ENCODE measurements at places on chromosomes 2 and 18.

- no peak for DNase-seq
These were observed 226.1 kb downstream of the DOK6 start for GRCh38 chr18:69626643-69627242.

- DNase-seq, result no peak
These were observed 3.4 kb downstream of the CCDC93 start for GRCh38 chr2:118010473-118010872.

- DNase-seq, result no peak
These were observed 145.2 kb upstream of the SYT4 start for GRCh38 chr18:43422518-43422917.

GRCh38 chr2:237923481-237924163, 43.2 kb upstream of the UBE2F start:
- DNase-seq, result peak; percentile 61

GRCh38 chr2:72973566-72974435, 56.5 kb downstream of the EMX1 start:
- DNase-seq, result peak; percentile 70

GRCh38 chr2:199216253-199216652, 241.5 kb downstream of the SATB2 start:
- DNase-seq, result no peak

DNA sequence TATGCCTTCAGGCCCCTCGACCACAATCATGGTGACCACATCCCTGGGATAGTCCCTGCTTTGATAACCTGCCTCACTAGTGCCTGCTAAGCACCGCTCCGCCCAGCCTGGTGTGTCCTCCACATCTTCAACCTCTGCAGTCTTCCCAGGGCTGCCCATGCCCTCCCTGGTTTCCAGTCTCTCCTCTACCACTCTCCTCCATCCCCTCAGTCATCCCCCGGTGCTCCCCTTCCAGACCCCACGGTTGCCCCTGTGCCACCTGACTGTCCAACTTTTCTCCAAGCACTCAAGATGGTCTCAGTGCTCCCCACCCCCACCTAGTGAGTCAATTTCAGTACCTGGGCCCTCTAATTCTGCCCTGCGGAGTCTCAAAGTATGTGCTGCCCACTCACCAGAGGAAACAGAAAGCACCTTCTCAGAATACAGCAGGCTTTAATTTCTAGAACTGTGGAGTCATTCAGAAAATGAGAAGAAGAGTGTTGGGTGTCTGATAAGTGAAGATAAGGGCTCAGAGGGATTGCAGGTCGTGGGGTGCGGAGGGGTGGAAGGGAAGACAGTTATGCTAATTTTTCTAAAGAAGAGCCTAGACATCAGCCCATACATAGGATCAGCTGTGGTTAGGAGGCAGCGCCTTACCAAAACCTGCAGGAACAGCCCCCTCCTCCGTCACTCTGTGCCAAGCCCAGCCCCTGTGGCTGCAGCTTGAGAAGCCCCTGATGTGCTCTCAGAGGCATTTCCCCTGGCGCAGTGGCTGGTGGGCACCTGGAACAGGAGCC, 53.6 kb upstream of the CAB39 start:
- no peak for DNase-seq

GRCh38 chr2:209074711-209075110, 349.1 kb upstream of the MAP2 start:
- DNase-seq, result no peak

GRCh38 chr18:55265130-55265675, 305.9 kb upstream of the CCDC68 start:
- no peak for DNase-seq

GRCh38 chr2:164960159-164960558, 4.8 kb upstream of the SLC38A11 start:
- no peak for DNase-seq

DNA sequence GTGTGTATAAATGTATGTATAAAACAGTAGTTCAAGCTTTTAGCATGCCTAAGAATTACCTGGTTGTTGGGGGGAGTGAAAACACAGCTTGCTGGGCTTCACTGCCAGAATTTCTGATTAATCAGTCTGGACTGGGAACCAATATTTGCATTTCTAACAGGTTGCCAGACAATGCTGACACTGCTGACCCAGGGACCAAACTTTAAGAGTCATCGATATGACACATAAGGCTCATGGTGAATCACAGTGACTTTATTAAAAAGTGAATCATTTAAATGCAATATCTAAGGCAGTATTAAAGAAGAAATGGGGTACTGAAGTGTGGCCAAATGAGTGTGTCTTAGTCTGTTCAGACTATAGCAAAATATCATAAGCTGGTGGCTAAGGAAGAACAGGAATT, 195.9 kb upstream of the DTNA start:
- DNase-seq, result no peak

DNA sequence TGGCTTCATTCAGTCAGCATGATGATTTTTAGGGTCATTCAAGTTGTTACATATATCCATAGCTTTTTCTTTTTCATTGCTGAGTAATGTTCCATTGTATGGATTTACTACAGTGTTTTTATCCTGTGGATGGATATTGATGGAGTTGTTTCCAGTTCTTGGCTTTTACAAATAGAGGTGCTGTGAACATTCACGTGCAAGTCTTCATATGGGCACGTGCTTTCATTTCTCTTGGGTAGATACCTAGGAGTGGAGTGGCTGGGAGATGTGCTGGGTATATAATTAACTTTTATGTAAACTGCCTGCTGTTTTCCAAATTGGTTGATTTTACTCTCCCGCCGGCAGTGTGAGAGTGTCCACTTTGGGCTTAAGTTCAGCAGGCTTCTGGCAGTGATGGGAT, 16.5 kb downstream of the AGAP1 start:
- DNase-seq, result no peak

DNA sequence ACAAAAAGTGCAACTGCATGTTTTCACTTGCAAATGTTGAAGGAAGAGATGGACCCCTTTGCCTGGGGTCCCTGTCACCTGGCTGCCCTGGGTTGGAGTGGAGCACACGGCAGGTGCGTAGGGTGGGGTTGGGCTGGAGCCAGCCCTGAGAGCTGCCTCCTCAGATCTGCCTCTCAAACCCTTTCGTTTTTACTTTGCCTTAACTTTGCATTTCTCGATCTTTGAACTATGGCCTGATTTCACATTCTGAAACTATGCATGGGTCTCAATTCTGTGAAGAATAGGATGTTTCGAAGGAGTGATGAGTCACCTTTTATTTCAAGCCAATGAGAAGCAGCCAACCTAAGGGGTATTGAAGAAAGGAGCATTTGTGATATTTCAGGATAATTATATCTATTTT, 132.8 kb downstream of the ACOXL start:
- DNase-seq, result no peak

- DNase-seq, result no peak
These were observed 13.1 kb downstream of the ASPRV1 start for GRCh38 chr2:69948032-69948962.

DNA sequence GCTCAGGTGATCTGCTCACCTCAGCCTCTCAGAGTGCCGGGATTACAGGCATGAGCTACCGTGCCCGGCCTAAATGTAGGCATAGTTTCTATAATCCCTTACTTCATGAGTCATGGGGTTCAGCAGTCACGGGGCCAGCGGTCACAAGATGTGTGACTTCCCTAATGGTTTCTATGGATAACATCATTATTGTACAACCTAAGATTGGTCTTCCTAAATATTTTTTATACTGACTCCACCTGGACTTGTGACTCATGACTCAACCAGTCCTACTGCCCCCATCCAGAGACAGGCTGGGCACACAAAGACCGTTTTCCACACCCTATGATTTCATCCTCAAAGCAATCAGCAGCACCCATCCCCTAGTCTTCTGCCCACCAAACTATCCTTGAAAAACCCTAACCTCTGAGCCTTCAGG, 15.9 kb downstream of the FAM210A start:
- DNase-seq, result peak; percentile 11

Data from inflammatory macrophage treated with lipopolysaccharide for 1 hour (primary cell).